ENCODE measurements at places on chromosomes 1 and 21. TPM values are rescaled to one million over a fixed set of nuclear protein-coding genes. Genes with fewer than 3 reads are reported as not detected.

Gene C8A
- total RNA-seq, result not detected

Gene ERRFI1
- total RNA-seq, result 151 TPM

Gene LDLRAD2
- 0.24 TPM for total RNA-seq

Gene HFM1
- total RNA-seq, result 2.1 TPM

Gene CFHR3
- total RNA-seq, result 0.79 TPM

Gene TAS1R1
- not detected for total RNA-seq

DNA sequence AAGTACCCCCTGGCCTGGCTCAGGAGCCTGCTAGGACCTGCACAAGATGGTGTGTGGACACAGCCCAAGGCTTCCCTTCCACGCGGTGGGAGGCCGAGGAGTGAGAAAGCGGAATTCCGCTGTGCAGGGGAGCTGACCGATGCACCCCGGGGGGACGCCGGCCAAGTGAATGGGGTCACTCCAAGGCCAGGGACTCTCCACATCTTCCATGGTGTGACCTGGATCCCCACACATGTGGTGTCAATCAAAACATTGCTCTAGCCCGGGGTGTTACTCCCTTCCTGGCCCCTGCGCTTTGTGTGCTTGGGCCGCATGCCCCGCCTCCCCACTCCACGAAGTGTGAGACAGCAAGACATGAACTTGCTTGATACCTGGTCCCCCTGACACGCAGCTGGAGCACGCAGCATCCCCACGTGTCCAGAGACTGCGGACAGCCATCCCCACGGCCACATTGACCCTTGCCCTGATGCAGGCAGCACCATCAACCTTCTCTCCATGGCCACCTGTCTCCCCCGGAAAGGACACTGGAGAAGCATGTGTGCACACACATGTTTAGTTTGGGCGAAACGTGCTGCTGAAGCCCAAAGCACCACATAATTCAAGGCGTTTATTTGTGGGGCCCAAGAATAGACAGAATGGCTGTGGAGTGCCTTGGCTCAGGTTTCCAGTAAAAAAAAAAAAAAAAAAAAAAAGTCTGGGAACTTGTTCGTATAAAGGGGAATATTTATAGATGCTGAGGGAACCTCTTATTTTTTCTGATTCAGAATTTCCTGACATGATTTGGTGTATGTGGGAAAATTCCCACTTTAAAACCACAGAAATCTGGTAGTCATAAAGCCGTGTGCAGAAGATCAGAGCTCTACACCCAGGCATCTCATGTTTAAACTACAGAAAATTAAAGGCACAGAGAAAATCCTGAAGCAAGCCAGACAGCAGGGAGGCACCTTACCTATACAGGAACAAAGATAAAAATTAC, 171.7 kb downstream of the HUNK start:
- DNase-seq, result no peak

- no peak for DNase-seq
These were observed 151.2 kb downstream of the TGFBR3 start for GRCh38 chr1:91734761-91735160.

GRCh38 chr1:18645747-18646090, 15.1 kb downstream of the PAX7 start:
- no peak for DNase-seq

DNA sequence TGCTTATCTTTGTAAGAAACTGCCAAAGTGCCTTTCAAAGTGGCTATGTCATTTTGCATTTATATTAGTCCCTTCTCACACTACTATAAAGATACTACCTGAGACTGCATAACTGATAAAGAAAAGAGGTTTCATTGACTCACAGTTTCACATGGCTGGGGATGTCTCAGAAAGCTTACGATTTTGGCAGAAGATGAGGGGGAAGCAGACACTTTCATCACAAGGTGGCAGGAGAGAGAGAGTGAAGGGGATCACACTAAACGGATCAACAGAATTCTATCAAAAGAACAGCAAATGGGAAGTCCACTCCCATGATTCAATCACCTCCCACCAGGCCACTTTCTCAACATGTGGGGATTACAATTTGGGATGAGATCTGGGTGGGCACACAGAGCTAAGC, 1352.0 kb upstream of the B3GALT2 start:
- DNase-seq, result no peak

- DNase-seq, result no peak
These were observed 36.5 kb downstream of the RLF start for GRCh38 chr1:40197656-40198055.

DNA sequence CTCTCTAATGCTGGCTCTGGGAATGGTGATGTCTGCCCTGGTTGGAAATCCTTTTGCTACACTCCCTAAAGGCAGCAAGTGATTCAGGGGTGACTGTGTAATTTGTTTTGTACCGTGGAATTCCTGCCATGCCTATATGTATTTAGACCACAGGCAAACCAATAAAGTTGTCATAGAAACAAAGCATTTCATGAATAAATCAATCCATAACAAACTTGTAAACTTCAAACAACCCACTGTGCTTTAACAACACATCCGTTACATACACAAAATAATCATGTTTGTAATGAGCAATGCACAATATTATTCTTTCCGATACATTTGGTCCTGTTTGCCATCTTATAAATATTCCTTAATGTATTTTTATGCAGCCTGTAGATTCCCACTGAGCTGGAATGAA, 330.3 kb upstream of the SNX7 start:
- no peak for DNase-seq

DNA sequence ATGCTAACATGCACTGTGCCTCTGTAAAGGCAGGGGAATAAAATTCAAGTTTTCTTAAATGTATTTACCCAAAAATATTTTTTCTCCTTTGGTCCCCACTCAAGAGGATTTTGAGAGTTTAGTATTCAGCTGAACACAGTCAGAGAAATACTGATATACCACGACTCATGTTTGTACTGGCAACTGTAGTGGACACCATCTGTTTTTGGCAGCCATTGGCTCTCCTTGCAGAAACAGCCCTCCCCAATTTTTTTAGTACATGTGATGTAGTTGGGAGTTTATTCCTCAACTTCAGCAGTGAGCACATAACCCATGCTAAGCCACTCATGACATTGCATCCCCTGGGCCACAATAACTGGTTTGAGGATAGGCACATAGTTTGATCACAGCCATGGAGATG, 154.8 kb upstream of the POU3F1 start:
- DNase-seq, result no peak

- peak; percentile 40 for DNase-seq
These were observed 28.5 kb upstream of the UMODL1 start for GRCh38 chr21:42042651-42043050.

DNA sequence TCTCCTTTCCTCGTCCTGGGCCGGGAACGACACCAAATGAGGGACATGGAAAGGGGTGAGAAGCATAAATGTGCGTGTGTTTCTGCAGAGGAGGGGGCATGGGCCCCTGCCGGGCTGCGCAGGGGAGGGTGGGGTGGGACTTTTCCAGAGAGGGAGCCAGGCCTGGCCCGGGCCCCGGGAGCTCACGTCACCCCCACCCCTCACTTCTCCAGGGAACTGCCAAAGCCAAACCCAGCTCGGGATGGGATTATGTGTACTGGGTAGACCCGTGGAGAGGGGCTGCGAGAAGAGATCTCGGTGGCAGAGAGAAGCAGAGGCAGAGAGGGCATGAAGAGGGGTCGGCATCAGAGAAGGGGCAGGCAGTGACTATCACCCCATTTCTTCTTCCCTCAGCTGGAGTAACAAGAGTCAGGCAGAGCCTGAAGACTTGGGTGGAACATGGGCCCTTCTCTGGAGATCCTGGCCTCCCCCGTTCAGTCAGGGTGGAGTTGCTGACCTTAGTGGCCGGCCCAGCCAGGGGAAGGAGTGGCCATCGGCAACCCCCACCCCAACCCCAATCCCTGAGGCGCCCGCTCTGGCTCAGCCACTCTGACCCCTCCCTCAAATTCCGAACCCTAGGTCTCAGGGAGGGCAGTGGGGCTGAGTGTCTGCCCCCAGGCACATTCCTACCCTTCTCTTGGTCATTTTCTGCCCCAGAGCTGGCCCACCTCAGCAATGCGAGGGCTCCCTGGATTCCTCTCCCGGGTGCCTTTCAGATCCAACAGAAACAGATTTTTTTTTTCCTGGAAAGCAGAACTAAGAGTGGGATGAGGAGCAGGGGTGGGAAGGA, 1.2 kb downstream of the ADAMTSL4 start:
- peak; percentile 91 for DNase-seq

DNA sequence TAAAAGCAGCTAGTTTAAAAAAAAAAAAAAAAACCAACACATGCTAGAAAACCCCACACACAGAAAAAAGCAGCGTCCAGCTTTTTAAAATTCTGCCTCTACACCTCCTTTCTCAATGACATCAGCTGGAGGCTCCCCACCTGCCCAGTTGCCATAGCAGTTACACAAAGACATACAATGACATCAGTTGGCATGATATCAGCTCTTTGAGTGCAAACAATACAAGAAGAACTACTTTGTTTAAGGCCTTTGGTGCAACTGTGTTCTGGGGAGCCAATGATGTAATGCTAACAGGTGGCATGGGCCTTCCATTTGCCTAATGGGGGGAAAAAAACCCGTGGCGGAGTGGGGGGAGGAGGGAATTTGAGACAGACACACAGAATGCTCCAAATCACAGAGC, 32.9 kb downstream of the DUSP10 start:
- DNase-seq, result no peak

DNA sequence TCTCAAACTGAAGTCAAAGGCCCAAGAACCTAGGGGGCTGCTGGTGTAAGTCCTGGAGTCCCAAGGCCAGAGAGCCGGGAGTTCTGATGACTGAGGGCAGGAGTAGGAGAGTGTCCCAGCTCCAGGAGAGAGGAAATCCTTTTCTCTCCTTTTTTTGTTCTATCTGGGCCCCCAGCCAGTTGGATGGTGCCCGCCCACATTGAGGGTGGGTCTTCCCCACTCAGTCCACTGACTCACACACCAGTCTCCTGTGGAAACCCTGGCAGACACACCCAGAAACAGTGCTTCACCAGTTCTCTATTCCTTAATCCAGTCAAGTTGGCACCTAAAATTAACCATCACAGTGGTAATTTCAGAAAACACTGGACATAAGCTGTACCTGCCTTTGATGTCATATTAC, 12.7 kb upstream of the WDR26 start:
- DNase-seq, result peak; percentile 91

- DNase-seq, result no peak
These were observed 63.8 kb downstream of the CLSTN1 start for GRCh38 chr1:9759939-9760338.

- DNase-seq, result peak; percentile 66
These were observed 27.0 kb downstream of the SIM2 start for GRCh38 chr21:36725793-36726386.

DNA sequence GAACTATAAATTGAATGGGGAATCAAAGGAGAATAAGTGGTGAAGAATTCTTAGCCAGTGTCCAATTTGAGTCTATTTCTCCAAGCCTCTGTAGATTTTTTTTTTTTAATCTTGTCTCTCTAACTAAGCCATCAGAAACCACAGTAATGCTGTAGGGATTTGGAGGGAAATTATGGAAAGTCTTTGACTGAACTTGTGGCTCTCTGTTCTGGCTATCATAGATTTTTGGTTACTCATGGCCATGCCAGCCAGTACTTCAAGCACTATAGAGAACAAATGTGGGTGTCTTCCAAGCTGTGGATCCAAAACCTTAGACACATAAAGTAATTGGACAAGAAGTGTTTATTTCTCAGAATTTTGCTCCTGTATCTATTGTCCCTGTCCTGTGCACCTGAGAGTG, 147.9 kb downstream of the LRRC40 start:
- DNase-seq, result no peak

DNA sequence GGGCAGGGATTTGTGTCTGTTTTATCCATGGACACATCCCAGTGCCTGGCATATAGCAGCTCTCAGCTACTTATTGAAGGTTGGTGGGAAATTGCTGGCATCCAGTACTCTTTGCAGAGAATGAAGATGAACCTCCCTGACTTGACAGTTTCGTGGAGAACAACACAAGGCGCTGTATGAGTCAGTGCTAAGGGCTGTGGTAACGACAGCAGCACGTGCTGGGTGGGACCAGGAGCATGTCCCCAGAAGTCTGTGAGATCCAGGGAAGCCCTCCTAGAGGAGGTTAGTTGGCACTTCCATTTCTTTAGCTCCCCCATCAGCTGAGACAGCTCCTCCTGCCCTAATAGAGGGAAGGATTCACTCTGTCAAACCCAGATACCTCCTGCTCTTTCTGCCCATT, 25.9 kb upstream of the IL19 start:
- no peak for DNase-seq

DNA sequence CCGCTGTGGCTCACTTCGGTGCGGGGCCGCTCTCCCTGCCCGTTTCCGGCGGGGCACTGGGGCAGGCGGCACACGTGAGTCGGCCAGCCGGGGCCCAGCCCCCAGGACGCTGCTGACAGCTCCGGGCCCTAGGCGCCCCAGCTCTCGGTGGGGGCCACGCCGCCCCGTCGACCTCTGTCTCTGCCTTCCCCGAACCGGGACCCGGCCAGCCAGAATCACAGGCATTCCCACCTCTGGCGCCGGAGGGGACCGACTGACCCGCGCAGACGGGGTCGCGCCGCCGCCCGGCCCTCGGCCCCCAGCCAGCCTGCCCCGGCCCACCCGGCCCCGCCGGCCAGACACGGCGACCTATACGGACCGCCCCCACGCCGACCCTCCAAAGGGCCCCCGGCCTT, 755 bp downstream of the SCMH1 start:
- DNase-seq, result peak; percentile 83

- DNase-seq, result no peak
These were observed 24.1 kb downstream of the MROH9 start for GRCh38 chr1:170959385-170959784.

DNA sequence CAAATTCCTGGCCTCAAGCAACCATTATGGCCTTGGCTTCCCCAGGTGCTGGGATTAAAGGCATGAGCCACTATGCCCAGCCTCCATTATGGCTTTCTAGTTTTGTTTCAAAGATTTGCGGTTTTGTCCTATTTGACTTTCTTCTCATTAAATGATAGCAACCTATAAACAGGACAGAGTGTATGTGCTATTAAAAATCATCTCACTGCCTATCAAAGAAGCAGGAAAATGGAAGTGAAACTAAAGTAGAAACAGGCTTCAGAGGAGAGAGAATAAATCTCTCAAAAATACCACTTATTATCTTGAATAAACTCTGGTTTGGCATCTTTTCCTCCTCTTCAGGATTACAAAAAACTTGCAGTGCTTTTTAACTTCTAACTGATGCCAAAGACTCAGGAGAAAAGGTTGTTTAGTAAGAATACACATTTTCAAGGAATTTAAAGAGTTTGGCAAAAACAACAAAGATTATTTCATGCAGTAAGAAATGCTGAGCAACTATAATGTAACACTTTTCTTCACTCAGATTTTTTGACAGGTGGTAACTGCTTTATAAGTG, 28.7 kb downstream of the ACBD3 start:
- no peak for DNase-seq

DNA sequence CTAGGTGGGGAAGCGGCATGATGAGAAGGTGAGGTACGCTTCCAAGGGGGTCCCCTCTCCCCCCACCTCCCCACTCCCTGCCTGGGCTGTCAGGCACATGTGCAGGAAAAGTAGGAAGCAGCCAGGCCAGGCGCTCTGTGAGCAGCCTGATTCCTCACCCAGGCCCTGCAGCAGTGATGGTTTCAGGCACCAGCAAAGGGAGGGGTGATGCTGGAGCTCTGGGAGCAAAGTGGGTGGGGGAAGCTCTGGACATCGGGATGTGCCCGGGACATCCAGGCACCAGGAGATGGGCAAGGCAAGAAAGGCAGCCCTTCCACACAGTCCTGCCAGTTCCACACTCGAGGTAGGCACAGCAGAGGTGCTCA, 106.1 kb downstream of the CRYAA start:
- no peak for DNase-seq

Measured in posterior vena cava (tissue), 2 donors.